NCI-H774 (cell line): ENCODE measurements at places on chromosomes 12 and 14.

DNA sequence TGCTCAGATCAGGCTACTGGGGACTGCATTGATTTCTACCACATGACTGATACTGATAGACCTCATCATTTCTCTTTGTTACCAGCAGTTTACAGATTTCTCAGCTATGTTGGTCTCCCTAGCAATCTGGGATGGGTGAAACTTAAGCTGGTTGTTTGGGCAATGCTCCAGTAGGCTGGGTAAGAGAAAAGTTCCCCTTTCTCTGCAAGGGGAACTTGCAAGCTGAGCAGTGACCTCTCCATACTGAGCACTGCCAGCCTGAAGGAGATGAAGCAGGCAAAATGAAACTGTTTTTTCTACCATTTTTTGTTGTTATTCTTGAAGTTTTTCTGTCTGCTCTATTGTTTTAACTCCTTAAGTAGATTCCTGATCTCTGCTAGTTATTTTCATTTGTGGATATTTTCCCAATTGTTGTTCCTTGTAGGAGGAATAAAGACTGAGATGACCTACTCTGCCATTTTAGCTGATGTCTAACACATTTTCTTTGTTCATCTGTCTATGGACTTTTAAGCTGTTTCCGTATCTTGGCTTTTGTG, 1.3 kb upstream of the OR4M1 start:
- no peak for DNase-seq

- DNase-seq: no peak
Measured at GRCh38 chr14:44763356-44763755, 198.4 kb downstream of the KLHL28 start.

GRCh38 chr14:80679273-80679672, 262.3 kb downstream of the CEP128 start:
- no peak for DNase-seq

DNA sequence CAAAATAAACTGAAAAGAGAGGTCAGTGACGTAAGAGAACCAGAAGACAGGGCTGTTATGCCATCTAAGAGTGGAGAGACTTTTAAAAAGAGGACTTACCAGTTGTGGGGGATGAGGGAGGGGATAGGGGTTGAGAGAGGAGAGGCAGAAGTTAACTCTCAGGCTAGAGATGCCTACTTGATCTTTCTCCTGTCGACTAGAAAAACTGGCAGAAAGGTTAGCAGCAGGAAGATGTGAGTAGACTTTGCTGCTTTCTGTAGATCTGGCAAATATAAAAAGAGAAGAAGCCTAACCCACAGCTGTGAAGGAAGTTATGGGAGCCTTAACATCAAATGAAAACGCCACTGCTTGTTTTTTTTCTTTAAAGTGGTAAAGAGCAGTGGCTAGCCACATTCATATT, 10.7 kb downstream of the CREBL2 start:
- DNase-seq: no peak

- DNase-seq: no peak
Measured at GRCh38 chr12:30514666-30515065, 181.0 kb downstream of the IPO8 start.

- DNase-seq: no peak
Measured at GRCh38 chr14:68662392-68662791, 130.5 kb downstream of the ZFP36L1 start.
